ENCODE measurements at places on chromosomes 7 and 10. TPM values are rescaled to one million over a fixed set of nuclear protein-coding genes. Genes with fewer than 3 reads are reported as not detected.

The LRGUK gene
- under 0.01 TPM for total RNA-seq

The SYT15 gene
- 2.2 TPM for total RNA-seq

The TBXAS1 gene
- 4.9 TPM for total RNA-seq

The CDHR3 gene
- 2.0 TPM for total RNA-seq

The NRP1 gene
- 55.9 TPM for total RNA-seq

Data from pericardium fibroblast (primary cell).